ENCODE measurements at places on chromosomes 1 and 21.
A peak's percentile ranks its signal among the peaks of the same experiment; 100 is the strongest.

GRCh38 chr1:157517016-157517415 is 35.3 kb downstream of the FCRL5 start:
- ATAC-seq: no peak

DNA sequence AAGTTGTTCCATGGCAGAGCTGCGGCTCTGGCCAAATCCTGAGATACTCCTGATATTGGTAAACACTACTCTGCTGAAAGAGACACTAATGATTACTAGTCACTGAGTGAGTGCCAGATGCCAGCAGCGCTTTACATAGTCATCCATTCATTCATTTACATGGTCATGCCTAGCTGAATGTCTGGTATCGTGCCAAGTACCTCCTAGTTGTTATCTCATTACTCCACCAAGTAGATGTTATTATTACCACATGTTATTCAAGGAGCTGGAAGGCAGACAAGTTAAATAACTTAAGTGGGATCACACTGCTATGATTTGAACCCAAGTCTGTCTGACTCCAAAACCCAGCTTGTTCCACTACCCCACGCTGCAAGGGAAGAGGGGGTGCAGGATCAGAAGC is 4.7 kb downstream of the OLFML2B start:
- ATAC-seq: peak; percentile 60

- ATAC-seq: no peak
Measured at GRCh38 chr1:91572044-91572443, 71.4 kb downstream of the CDC7 start.

- no peak for ATAC-seq
Measured at GRCh38 chr1:53114090-53114489, 28.3 kb downstream of the SLC1A7 start.

DNA sequence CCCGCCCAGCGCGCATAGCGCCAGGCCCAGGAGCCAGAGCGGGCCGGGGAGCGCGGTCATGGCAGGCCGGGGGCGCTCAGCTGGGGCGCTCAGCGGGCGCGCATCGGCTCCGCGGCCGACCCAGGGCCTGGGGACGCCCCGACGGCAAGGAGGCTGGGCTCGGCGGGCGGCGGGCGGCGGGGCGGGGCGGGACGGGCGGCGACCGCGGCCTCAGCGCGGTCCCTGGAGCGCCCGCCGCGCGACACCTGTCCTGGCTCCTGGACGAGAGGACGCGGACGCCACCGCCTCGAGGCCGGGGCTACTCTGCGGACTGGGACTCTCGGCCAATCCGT is 273 bp downstream of the BMP8B start:
- peak; percentile 39 for ATAC-seq

- no peak for ATAC-seq
Measured at GRCh38 chr1:3364983-3365382, 89.5 kb upstream of the ARHGEF16 start.

DNA sequence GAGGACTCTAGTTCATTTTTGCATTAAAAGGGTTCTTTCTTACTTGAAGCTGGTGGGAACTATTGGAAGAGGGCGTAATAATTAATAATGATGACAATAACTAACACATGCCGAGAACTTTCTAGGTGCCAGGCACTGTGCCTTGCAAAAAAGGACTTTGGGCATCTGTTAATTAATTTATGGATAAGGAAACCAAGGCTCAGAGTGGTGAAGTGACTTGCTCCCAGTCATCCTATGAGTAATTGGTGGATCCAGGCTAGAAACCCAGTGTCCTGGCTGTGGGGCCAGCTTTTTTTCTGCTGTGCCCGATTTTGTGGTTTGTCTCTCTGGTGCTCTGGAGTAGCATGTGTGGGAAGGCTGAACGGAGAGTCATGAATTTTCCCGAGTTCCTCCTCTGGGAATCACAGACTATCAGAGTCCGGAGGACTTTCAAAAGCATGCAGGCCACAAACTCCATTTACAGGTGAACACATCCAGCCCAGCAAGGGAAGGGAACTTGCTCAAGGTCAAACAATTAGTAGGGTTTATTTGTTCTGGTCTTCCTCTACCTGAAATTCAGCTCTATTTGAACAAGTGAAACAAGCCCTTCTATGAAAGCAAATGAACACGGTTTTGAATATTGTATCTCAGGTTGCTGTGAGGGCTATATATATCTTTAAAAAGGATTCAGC is 23.4 kb downstream of the ROR1 start:
- no peak for ATAC-seq

- ATAC-seq: no peak
Measured at GRCh38 chr1:169327875-169328274, 39.7 kb downstream of the NME7 start.

GRCh38 chr1:22886211-22886610 is 86.5 kb downstream of the LACTBL1 start:
- ATAC-seq: no peak

- ATAC-seq: no peak
Measured at GRCh38 chr1:89309828-89310227, 37.2 kb upstream of the GBP5 start.

- ATAC-seq: no peak
Measured at GRCh38 chr1:57033222-57034001, 67.6 kb upstream of the C8B start.

- peak; percentile 55 for ATAC-seq
Measured at GRCh38 chr1:84428235-84428634, 30.0 kb downstream of the DNASE2B start.

DNA sequence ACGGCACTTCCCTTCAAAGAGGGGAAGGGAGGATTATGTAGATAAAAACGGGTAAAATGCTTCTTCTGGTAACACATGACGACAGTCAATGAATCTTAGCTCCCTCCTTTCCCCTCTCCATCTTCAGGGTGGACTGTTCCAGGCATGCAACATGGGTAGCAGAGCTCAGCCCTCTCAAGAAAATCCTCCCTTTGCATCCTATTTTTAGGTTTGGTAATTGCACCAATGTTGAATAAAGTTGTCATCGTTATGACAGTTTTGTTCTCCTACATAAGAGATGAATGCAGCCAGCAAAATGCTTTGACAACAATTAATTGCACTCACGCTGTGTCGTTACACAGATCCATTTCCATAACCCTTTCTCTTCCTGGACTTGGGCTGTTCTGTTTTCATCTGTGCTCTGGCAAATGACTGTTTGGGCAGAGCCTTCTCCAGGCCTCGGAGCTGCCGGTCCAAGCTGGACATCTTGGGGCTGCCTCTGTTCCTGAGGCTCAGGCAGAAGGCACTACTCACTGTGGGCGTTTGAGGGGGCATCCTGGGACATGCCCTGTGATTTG is 127.6 kb downstream of the CNIH3 start:
- peak; percentile 65 for ATAC-seq

- ATAC-seq: peak; percentile 24
Measured at GRCh38 chr1:201020721-201021629, 2.5 kb downstream of the KIF21B start.

- no peak for ATAC-seq
Measured at GRCh38 chr1:196271212-196271947, 336.9 kb downstream of the KCNT2 start.

- ATAC-seq: no peak
Measured at GRCh38 chr1:219143735-219144134, 29.9 kb upstream of the LYPLAL1 start.

DNA sequence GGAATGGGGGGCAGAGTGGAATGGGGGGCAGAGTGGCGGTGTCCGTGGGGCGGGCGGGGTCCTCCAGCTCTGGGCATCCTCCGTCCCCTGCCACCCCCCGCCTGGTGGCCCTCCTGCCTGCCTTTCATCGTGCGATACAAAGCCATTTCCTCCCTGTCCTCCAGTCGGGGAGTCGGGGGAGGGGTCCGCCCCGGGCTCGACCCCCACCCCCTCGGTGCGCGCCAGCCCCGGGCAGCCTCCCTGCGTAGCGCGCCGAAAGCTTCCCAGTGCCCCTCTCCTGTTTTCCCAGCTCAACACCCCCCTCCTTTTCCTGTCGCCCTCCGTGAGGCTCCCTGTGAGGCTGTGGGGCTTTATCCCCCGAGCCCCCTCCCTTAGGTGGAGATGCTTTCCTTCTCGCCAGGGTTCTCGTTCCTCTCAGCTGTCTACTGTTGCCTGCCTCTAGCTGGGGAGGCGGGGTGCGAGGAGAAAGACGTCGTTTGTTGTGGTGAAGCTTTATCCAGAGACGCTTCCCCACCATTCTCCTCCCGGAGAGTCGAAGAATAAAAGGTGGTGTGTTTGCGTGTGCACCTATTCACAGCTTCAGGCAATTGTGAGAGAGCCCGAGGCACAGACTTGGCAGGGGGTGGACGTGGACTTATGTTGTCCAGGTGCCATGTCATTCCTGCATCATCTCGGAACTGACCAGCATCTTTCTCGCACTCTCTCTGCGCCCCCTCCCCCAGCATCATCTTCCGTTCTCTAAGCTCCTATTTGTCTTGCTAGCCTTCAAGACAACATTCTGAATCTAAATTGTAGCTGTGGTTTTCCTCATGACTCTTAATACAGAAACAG is 848 bp downstream of the DNM3 start:
- ATAC-seq: peak; percentile 26

DNA sequence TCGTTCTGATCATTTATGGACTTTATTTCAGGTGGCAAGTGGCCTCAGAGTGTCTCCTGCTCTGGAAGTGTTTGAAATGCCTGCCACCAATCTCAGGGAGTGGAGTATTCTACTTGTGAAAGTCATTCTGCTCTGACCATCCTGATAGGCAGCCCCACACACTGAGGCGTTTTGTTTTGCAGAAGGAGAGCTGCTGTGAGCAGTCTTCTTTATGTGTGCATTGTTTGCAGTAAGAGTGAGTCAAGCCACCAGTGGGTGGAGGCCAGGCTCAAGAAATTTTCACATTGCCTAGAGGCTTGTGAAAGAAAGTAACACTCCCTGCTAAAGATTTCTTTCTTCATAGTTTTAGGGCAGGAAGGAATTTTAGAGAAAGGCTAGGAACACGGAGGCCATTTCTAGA is 204.4 kb downstream of the SLC35F3 start:
- ATAC-seq: no peak

- ATAC-seq: no peak
Measured at GRCh38 chr1:243260221-243260880, 4.5 kb downstream of the SDCCAG8 start.

DNA sequence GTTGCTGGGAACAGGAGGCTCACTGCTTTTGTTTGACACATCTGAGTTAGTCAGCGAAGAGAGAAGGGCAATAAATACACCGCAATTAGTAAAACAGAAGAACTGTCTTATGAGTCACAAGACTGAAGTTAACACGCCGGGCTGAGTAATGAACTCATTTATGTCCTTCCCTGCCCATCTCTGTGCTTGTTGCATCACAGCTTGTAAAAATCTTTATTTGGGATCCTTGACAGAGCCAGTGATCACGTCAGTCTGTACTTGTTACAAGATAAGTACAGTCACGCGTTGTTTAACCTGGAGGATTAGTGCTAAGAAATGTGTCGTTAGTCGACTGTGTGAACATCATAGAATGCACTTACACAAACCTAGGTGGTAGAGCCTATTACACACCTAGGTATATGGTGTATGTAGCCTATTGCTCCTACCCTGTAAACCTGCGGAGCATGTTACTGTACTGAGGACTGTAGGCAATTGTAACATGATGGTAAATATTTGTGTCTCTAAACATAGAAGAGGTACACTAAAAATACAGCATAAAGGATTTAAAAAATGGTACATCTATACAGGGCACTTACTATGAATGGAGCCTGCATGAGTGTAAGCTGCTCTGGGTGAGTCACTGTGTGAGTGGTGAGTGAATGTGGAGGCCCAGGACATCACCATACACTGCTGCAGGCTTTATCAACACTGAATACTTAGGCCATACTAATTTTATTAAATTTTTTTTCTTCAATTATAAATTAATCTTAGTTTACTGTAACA is 272.2 kb downstream of the TNR start:
- ATAC-seq: peak; percentile 91

DNA sequence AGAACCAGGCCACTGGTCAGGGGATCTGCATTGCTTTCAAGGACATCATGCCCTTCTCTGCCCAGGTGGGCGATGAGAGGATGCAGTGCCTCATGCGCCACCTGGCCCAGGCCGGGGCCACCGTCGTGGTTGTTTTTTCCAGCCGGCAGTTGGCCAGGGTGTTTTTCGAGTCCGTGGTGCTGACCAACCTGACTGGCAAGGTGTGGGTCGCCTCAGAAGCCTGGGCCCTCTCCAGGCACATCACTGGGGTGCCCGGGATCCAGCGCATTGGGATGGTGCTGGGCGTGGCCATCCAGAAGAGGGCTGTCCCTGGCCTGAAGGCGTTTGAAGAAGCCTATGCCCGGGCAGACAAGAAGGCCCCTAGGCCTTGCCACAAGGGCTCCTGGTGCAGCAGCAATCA is 5.0 kb upstream of the ZBTB48 start:
- ATAC-seq: no peak

DNA sequence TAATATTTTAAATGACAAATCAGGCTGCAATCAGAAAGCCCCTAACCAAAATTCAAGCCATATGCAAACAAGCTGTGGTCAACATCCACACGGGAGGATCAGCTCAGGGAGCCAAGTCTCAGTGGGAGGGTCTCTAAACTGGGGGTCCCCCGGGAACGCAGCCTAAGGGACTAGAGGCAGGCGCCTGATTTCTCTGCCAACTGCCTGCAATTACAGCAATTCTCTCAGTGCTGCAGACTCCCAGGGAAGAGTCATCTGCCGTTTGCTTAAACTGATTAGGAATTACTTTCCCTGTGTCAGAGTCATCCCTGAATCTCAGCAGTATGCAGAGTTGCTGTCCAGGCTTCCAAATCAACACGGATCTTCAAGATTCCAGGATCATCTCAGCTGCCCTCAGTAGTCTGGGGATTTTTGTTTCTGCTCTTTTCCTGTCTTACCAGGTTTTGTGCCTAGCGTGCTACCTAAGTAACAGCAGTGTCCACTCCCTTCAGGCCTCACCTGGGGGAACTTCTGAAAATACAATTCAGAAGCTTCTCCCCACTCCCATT is 247.8 kb downstream of the RRAGC start:
- ATAC-seq: peak; percentile 71

- ATAC-seq: no peak
Measured at GRCh38 chr1:25874635-25875153, 814 bp downstream of the PAQR7 start.

- no peak for ATAC-seq
Measured at GRCh38 chr1:226901421-226901820, 31.0 kb downstream of the PSEN2 start.

DNA sequence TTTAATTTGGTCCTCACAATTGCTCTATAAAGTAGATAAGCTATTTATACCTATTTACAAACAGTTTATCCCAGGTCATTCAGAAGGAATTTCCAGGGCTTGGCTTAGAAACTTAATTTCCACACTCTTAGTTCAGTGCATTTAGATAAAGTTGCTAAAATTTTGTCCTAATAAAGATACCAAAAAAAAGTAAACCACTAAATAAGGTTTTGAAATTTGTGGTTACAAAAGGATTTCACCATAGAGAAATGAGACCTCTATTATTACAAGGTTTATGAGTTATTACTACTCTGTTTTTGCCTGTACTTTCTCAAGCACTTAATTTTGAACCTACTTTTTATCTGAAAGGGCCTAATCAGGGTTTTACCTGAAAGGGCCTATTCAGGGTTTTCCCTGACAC is 22.4 kb downstream of the PTPN22 start:
- ATAC-seq: no peak

All from motor neuron (in vitro differentiated cells).